ENCODE measurements at places on chromosomes 16 and 17.

DNA sequence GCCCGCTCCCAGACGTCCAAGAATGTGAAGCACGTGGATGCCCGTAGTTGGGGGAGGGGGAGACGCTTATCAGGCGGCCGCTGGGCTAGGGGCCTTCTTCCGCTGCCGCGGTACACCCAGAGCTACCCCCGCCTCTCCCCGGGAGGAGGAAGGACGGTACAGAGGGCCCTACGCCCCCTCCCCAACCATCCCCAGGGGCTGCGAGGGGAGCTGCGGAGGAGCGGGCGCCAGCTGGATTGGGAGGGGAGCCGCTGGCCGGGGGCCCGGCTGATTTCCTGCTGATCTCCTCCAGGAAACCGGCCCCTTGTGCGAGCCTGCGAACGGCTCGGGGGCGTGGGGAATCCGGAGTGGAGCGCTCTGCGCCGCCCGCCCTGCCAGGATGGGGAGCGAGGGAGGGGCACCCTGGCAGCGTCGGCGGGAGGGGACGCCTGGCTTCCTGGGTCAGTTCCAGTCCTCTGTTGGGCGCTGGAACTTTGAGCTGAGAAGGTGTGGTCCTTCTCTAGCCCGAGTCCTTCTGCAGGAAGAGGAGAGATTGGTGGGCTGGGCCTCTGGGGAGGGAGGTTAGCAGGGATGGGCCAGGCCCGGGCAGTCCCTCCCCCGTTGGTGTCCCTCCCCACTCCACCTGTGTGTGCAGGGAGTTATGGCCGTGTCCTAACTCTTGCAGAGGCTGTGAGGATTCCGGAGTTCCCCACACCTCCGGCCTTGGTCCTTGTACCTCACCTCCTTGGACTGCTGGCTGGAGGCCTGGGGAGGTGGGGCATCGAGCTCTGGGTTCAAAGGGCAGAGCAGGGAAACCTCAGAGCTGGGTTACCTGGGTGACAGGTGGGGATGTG is 19.2 kb downstream of the GJD3 start:
- no peak for DNase-seq

DNA sequence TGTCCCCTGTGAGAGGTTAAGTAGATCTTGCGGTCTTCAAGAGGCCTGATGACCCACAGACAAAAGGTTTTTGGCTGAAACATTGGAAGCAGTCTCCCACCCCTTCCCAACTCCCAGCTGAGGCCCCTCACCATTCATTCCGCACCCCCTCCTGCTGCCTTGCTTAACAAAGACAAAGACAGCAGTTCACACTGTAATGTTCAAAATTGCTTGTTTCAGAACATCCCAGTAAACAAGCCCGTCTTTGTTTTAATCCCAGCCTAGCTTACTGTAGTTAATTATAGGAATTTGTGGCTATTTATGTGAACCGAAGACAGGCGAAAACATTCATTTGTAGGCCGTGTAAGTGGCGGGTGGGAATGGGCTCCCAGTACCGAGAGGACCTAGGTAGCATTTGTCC is 55.7 kb downstream of the IRX5 start:
- DNase-seq = no peak

- no peak for DNase-seq
Observed at GRCh38 chr16:84864326-84864955, 44.7 kb downstream of the CRISPLD2 start.

- DNase-seq = no peak
Observed at GRCh38 chr17:588519-588918, 126.1 kb downstream of the VPS53 start.

GRCh38 chr16:57570301-57571070 is 28.0 kb downstream of the ADGRG5 start:
- no peak for DNase-seq

- no peak for DNase-seq
Observed at GRCh38 chr17:58529275-58529674, 14.8 kb upstream of the MTMR4 start.
